PC-9 (cell line): ENCODE measurements at places on chromosomes 16 and 17. TPM values are rescaled to one million over a fixed set of nuclear protein-coding genes. Genes with fewer than 3 reads are reported as not detected.

The HP gene
- total RNA-seq: not detected in 2 replicates

The BCO1 gene
- total RNA-seq: 1.4 and 1.5 TPM in 2 replicates

The MRPS34 gene
- total RNA-seq: 201 and 247 TPM in 2 replicates

The KRT40 gene
- total RNA-seq: not detected in 2 replicates

The C1QTNF8 gene
- not detected in 2 replicates for total RNA-seq

The B4GALNT2 gene
- 0.10 TPM in 1 of 2 replicates, not detected in the other for total RNA-seq

The ADAD2 gene
- total RNA-seq: not detected in 2 replicates

The VAC14 gene
- total RNA-seq: 44.5 and 46.8 TPM in 2 replicates

- DNase-seq: no peak
Measured at GRCh38 chr17:46100590-46100989, 92.6 kb downstream of the KANSL1 start.

GRCh38 chr17:15744885-15745284, 12.8 kb downstream of the TBC1D26 start:
- DNase-seq: no peak

DNA sequence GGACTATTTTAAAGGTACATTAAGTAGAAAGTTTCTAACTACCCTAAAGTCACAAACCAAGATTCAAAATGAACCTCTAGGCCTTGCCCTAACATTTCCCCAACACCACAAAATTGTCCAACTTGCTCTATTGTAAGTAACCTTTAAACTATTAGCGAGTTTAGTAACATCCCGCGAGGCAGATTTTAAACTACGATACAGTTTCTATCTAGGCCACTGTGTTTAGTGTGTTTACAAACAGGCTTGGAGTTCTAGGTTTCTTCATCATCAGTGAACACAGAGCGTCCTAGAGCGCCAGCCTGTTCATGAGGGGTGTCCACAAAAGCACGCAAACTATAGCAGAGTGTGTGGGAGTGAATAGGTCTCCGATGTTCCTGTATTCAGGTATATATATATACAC, 51.8 kb downstream of the EMP2 start:
- DNase-seq: no peak

DNA sequence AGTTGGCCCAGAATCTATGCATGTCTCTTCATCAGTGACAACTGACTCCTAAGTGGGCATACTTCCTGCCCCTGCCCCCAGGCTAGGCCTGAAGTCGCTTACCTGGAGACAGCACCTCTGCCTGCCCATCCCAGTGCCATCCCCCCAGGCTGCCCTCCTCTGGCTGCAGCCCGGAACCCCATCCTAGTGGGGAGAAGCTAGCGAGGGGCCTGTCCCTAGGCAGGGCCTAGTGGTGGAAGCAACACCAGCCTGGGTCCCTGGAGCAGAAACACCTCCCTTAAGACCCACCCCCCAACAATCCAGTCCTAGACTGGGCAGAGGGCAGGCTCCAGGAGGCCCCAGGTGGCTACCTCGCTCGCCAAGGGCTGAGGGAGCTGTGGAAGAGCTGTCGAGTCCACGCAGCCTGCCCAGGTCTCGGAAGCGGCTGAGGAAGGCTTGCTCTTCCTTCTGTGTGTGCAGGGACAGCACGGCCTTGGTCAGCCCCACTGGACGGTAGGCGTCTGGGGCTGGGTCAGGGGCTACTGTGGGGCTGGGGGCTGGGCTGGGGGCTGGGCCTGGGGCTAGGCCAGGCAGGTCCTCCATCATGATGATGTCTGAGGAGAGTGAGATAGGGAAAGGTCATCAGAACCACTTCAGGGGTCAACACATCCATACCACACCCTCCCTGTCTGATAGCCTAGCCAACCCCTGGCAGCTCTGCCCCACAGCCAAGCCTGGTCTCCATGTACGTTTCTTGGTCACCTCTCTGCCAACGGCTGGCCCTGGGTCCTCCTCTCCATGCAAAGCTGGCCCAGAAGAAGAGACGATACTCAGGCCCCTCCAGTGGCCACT, 7.6 kb downstream of the PER1 start:
- no peak for DNase-seq

DNA sequence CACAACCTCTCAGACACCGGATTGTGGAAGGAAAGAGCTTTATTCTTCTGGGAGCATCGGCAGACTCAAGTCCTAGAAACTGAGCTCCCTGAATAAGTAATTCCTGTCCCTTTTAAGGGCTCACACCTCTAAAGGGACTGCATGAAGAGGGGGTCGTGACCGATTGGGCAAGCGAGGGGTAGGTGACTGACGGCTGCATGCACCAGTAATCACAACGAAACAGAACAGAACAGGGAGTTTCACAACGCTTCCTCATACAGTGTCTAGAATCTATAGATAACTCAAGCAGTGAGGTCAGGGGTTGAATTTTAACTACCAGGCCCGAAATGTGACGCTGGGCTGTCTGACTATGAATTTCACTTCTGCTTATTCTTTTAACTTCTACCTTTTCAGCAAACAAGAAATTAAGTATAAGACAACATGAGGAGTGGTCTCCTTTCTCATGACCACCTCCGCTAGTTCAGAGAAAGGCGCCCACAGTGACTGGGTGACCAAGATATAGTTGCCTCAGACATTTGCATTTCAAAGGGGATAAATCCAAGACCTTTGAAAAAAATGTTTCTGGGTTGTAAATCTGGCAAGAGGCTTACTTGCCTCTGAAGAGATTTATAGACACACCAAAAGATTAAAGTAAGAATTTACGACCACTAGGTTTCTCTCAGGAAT, 88.4 kb upstream of the ATF7IP2 start:
- no peak for DNase-seq

DNA sequence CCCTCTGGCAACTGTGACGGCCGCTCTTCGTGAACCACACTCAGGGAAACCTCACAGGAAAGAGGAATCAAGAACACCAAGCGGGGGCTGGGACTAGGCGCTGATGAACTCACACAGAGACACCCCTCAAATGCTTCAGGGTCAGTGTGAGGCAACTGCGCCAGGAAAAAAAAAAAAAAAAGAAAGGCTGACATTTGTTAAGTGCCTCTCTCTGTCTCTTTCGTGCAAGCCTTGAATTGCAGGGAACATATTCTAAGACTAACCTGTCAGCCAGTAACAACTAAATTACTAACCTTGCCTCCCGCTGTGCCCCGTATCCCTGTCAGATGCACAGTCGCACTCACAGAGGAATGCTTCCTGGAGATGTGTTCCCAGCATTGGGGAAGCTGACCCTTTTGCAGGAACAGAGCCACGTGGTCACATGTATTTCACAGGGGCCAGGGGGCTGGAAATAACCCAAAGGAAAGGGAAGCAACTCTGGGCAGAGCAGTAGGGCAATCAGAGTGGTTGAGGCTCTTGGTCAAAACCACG, 247.8 kb downstream of the XYLT1 start:
- no peak for DNase-seq

DNA sequence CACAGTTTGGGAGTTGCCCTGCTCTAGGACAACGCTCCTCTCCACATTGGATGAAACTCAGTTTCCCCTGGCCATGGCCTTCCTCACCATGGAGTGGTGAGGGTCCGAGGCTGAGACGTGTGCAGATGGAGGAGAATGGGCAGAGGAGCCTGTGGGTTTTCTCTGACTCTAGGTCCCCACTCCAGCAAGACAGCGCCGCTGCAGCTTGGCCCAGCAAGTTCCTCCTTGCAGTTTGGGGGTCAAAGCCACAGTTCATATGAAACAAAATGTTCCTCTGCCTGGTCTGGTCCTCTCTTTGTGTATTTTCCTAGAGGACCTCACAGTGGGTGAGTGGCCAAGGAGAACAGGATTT, 2.3 kb downstream of the C16orf54 start:
- no peak for DNase-seq

DNA sequence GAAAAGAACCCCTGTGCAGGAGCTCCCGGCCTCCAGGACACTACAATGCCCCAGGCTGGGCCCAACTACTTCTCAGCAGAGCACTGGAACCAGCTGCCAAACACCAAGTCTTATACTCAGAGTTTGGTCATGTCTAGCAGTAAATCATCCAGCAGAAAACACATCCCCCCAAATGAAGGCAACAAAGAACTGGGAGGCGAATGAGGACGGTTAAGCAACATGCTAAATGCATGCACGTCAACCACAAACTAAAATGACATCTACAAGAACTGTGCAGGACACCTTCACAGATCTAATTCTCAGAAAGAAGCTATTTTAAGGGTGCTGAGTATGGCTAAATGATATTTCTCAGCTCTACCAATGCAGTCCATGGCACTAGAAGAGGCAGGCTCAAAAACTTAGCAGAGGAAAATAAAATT, 7.6 kb upstream of the IRX5 start:
- no peak for DNase-seq

DNA sequence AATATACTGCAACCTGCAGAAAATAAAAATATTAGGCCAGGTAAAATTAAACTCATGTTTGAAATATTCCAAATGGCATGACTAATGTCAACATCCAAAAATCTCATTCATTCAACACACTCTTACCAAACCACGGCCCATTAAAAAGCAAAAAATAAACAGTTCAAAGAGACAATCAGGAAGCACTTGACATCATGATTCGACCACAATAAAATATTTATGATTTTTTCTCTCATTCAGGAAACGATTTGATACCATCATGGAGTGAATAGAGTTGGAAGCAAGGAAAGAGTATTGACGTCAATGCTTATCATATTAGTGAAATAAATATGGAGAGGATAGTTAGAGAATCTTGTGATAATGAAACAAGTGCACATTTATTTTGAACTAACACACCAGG, 354.1 kb downstream of the KCNJ2 start:
- no peak for DNase-seq

GRCh38 chr17:75048249-75048878, 1.3 kb downstream of the KCTD2 start:
- no peak for DNase-seq

- DNase-seq: no peak
Measured at GRCh38 chr16:67862623-67863583, 9.9 kb upstream of the EDC4 start.

GRCh38 chr17:76713765-76714164, 3.0 kb upstream of the MXRA7 start:
- no peak for DNase-seq

- no peak for DNase-seq
Measured at GRCh38 chr17:66975614-66976378, 11.3 kb downstream of the CACNG4 start.
